ENCODE measurements at places on chromosomes 1 and 21. TPM values are rescaled to one million over a fixed set of nuclear protein-coding genes. Genes with fewer than 3 reads are reported as not detected.
A peak's percentile ranks its signal among the peaks of the same experiment; 100 is the strongest.

DNA sequence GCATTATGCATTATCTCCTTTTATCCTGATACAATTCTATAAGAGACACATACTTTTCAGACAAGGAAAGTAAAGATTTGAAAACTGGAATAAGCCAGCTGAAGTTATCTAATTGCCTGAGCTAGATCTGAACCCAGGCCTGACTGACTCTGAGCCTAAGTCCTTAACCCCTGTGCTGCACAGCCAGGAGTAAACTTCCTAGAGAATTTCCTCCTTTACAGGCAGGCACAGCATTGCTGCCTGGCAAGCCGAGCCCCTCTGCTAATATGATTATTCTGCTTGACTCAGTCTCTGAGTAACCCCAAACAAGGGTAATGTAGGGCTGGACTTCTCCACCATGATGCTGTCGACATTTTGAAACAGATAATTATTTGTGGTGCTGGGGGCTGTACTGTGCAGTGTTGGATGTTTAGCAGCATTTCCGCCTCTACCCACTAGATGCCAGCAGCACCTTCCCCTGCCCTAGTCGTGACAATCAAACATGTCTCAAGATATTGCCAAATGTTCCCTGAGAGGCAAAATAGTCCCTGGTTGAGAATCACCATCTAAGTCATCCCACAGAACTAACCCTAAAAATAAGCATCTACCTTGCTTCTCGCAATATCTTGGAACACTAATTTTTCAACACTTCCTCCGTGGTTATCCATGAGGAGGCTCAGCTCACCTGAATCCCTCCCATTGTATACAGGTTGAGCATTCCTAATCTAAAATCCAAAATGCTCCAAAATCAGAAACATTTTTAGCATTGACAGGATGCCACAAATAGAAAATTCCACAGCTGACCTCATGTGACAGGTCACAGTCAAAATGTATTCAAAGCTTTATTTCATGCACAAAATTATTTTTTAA, 18.5 kb downstream of the CAMK1G start:
- H3K27me3 ChIP-seq: no peaks in the 10 kb centered on the region
- H3K4me1 ChIP-seq: no peaks in the 10 kb centered on the region
- H3K27ac ChIP-seq: no peak overlapping the region
- peak; percentile 46 for DNase-seq
- H3K4me3 ChIP-seq: no peak overlapping the region

DNA sequence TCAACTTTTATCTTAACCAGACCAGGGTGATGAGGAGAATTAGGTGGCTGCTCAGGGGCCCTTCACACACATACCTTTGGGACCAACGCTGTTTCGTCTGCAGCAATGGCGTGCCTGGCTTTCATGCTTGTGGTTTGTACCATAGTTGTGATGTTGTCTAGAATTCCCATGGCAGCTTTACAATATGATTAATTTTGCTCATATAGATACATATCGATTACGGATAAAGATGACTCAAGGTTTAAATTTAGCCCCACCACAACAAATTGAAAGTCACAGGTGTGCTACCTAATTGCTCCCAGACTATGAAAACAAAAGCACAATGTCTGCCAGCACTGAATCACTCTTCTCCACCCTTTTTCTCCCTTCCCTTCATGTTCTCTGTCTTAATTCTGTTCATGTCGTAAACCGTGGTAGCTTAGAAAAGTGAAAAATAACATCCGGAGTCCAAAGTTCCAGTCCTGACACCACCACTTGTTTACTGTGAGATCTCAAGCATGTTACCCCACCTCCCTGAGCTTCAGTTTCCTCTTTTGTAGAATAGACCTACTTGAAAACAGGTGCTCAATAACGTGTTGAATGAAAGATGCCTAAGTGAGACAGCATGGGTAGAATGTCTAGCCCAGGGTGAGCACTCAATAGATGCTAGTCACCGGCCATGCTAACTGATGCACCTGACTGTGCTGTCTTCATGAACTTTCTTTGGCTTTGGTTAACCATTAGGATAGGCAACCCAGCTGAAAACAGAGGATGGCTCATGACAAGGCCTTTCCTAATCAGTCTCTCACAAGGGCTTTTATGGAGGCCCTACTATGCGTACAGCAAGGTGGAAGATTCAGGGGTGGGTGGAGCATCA, 22.1 kb upstream of the JUN start:
- no peaks in the 10 kb centered on the region for H3K36me3 ChIP-seq
- no peak for DNase-seq
- no peak overlapping the region for H3K4me3 ChIP-seq
- H3K27me3 ChIP-seq: no peaks in the 10 kb centered on the region
- no peak overlapping the region for H3K27ac ChIP-seq
- peaks cover 8% of the 10 kb centered on the region for H3K4me1 ChIP-seq

DNA sequence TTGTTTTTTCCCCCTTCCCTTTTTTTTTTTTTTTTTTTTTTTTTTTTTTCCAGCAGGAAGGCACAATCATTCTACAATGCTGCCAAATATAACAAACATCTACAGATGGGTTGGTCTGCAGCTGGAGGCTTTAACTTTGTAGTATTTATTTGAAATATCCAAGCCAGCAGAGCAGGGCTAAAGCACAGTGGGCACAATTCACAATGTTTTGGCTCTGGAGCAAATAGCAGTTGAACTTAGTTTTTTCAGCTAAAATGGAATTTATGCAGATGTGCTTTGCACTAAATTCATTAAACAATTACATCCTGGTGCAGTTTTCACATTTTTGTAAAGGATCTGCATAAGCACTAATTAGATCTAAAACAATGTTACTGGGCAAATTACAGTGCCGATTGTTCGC, 39.8 kb upstream of the ZBTB18 start:
- no peaks in the 10 kb centered on the region for H3K27me3 ChIP-seq
- H3K27ac ChIP-seq: no peak overlapping the region
- H3K4me3 ChIP-seq: no peak overlapping the region
- no peaks in the 10 kb centered on the region for H3K4me1 ChIP-seq
- DNase-seq: no peak
- no peaks in the 10 kb centered on the region for H3K36me3 ChIP-seq

DNA sequence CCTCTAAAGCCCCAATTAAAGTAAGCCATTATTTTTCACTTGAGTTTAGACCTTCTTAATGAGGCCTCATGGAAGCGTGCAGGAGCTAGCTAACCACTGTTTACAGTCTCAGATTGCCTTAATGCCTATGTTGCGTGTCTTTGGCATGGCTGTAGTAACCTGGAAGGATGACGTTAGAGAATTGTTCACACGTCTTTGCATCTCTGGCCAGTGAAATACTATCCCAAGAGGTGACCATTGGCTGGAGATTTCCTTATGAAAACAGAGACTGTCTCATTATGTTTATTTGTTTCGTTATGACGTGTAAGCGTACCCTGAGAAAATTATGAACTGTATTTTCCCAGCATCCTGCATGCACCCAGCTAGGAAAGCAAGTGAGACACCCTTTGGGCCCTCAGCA, 18.6 kb upstream of the BMP8A start:
- no peaks in the 10 kb centered on the region for H3K27me3 ChIP-seq
- H3K27ac ChIP-seq: no peak overlapping the region
- no peaks in the 10 kb centered on the region for H3K36me3 ChIP-seq
- no peak for DNase-seq

DNA sequence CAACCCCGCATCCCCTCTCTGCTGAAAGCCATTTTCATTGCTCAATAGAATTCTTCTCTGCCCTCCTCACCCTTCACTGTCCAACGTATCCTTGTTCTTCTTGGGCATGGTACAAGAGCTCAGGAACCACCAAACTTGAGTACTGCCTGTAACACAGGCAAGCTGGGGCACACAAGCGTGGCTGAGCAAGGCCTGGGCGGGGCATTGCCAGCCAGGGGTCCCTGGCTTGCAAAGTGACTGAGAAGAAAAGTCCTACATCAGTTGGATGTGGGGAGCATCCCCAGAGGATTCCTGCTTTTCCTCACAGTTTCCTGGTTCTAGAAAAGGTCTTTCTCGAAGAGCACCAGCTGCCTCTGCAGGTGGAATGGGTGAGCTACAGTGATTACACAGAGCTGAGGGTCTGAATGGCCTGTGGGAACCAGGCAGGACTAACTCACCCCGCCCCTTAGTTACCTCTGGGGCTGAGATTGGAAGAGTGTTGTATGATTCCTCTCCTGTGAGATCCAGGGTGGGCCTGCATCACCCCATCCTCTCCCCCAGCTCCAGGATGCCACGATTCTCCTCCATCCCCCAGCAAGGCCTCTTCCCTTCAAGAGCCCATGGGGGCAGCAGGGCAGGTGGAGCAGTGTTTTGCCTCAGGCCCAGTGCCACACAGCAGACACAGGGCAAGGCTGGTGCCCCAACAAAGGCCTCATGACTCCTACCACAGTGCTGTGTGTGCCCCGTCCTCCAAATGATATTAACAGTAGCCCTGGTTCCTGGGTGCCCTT, 121.9 kb downstream of the MATN1 start:
- H3K4me3 ChIP-seq: no peak overlapping the region
- H3K27ac ChIP-seq: no peak overlapping the region
- no peak for DNase-seq
- H3K4me1 ChIP-seq: no peaks in the 10 kb centered on the region
- H3K36me3 ChIP-seq: no peaks in the 10 kb centered on the region
- H3K27me3 ChIP-seq: no peaks in the 10 kb centered on the region

GRCh38 chr1:57311411-57311810, 112.4 kb downstream of the DAB1 start:
- H3K27ac ChIP-seq: no peak overlapping the region
- no peak overlapping the region for H3K4me3 ChIP-seq
- H3K36me3 ChIP-seq: no peaks in the 10 kb centered on the region

LRRC38 gene
- total RNA-seq: 1.6 TPM

GUCA2B gene
- total RNA-seq: not detected

SPAG17 gene
- 95.7 TPM for total RNA-seq

Measured in testis (tissue), 5 donors.